Gastrocnemius medialis (tissue), 4 donors: ENCODE measurements at places on chromosomes 3 and 15. TPM values are rescaled to one million over a fixed set of nuclear protein-coding genes. Genes with fewer than 3 reads are reported as not detected.

Gene CCDC54
- total RNA-seq: not detected

Gene IP6K2
- 17.0 TPM for total RNA-seq

Gene GP9
- total RNA-seq: 0.42 TPM

Gene IL16
- 3.3 TPM for total RNA-seq

Gene ARGFX
- total RNA-seq: not detected

Gene SEMA3G
- total RNA-seq: 12.1 TPM

Gene CTXND1
- not detected for total RNA-seq

Gene DOCK3
- total RNA-seq: 3.1 TPM

Gene MAGI1
- total RNA-seq: 4.7 TPM

Gene ADAMTS17
- total RNA-seq: 10.3 TPM

Gene COL6A6
- total RNA-seq: 0.20 TPM

Gene KCNMB3
- 0.59 TPM for total RNA-seq

Gene EPB42
- not detected for total RNA-seq

Gene RNF7
- 100 TPM for total RNA-seq

Gene SAMMSON
- total RNA-seq: not detected

Gene MPI
- 85.2 TPM for total RNA-seq

Gene FMN1
- total RNA-seq: 2.6 TPM

Gene RAD54L2
- 10.6 TPM for total RNA-seq

Gene RAB5A
- 39.1 TPM for total RNA-seq

Gene DLEC1
- total RNA-seq: not detected

Gene TMA7
- total RNA-seq: 301 TPM

Gene ADGRG7
- total RNA-seq: not detected
